ENCODE measurements at places on chromosomes 3 and 15.

DNA sequence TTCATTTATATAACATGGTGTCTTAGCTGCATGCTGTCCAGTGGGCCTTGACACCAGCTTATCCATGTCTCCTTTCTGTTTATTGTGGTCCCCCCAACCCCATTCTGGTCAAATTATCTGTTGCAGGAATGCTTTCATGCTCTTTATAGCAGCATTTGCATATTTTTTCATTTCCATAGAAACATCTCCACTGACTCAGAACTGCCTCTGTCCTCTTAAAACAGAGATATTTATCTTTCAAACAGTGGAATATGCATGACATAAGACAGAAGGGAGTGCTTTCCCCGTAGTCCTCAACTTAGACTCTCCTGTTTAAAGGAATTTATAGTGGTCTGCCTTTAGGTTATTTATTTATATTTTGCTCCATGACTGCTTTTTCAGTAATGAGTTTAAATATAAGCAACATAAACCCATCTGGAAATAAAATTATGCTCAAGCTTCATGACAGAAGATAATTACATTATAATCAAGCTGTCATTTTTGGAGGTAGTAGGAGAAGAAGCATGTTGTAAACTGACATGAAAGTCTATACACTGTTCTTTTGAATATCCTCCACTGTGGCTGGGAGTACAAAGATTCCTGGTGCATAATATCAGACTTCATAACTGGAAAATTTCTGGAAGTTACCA lies 179.5 kb upstream of the CD96 start:
- DNase-seq = no peak

DNA sequence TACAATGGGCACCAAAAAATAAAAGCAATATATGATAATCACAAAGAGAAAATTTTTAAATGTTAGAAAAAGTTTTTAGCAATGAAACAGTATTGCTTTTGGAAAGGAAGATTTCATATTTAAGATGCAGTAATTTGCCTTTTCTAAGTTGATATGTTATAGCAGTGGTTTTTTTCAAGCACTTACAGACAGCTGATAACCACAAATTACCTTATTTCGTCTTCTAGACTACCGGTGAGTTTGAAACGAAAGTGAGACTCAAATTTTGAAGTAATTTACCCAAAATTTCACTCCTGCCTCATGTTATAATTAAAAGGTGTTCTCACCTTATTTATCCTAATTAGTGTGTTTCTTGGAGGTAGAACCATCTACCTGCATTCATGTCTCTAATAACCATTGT lies 207.8 kb downstream of the MCTP2 start:
- no peak for DNase-seq

- no peak for DNase-seq
Measured at GRCh38 chr3:16927485-16927884, 42.7 kb downstream of the PLCL2 start.

DNA sequence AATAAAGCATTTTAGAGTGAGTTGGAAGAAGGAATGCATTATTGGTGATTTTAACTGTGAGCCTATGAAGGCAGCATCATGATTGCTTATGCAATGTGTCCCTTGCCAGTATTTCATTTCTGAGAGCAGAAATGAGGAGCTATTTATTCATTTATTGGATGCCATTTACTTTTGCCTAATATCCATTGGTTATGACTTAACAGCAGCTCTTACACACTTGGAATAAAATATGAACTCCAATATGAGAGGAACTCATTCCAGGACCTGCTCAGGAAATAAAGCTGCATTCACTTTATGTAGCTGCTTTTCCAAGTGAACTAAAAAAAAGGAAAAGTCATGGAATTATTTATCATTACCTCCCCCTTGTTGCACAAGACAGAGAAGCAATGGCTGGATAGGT lies 280.1 kb downstream of the LRTM1 start:
- no peak for DNase-seq

- no peak for DNase-seq
Measured at GRCh38 chr15:60376677-60377095, 21.1 kb downstream of the ANXA2 start.

DNA sequence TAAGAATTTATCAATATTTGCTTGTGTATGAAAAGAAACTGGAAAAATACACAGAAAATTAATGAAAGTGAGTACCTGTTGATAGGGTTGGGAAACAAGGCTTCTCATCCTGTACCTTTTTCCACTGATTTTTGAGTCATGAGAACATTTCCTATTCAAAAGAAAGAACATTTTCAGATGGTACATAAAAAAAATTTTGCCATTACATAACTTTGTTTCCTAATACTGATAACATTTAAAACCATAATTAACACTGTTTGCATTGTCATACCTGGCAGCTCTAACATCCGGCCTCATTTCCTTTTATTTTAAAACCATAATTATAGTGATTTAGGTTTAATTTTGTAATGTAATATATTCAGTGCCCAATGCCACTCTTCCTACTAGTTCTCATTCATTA lies 11.7 kb downstream of the NKTR start:
- no peak for DNase-seq

- no peak for DNase-seq
Measured at GRCh38 chr3:158802409-158803268, 785 bp downstream of the MFSD1 start.

DNA sequence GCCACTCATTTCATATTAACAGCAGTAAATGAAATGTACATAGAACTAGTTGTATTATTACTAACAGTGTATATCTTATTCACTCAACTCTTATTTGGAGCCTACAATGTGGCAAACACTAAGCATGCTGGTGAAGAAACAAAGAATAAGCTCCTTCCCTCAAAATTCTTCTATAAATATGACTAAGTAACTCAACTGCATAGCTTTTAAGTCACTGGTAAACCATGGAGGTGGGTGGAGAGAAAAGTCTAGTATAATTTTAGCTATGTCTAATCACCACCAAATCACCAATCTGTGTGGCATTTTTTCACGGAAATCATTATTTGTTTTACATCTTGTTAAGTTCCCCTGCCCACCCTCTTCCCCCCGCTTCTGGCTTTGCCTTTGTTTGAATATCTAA lies 17.5 kb downstream of the COPS2 start:
- no peak for DNase-seq

- no peak for DNase-seq
Measured at GRCh38 chr3:4396006-4396405, 71.1 kb downstream of the SUMF1 start.

DNA sequence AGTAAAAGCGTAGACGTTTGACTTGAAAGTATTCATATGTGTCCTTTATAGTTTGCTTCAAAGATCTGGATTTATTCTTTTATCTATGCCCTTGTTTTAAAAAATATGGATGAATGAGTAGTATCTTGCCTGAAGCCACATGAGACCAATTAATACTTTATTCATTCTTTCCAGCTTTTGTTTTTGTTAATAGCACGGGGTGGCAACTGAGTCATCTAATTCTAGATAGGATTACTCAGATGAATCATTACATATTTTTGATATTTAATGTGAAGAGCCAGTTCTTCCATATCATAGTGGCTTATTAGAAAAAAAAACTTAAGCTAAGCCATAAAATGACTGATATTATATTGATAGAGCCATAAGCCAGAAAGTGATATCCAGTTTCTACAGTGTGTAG lies 121.9 kb downstream of the BBX start:
- no peak for DNase-seq

GRCh38 chr3:78880603-78881461 lies 887.0 kb downstream of the ROBO1 start:
- no peak for DNase-seq

DNA sequence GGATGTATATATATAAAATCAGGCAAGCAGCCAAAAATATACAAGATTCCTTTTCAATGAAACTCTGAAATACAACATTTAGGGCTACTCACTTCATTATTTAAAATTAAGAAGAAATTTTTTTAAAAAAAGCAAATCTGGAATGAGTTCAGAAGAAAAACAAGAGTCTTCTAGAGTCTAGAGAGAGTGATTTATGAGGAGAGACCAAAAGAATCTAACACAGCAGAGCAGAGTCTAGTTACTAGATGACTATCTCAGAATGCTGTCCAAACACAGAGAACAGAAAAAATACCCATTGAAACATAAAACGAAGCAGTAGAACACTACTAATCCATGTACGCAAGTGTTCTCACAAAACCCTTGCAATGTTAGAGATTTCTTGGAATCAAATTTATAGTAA lies 275.2 kb upstream of the CBLB start:
- DNase-seq = no peak

DNA sequence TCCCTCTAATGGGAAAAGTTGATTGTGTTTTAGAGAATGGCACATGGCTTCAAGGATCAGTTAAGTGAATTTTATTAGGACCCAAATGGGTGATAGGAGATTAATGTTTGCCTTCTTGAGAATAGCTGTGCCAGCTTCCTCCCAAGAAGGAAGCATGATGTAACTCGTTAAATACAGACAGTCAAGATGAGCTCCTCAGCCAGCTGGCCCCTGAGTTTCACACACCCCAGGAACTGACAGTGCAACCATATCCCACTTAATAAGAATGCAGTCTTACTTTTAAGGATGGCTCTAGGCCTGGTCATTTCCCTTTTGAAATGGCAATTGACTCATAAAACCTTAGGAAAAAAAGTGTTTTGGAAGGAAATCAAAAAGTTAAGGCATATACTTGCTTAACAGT lies 472.8 kb upstream of the KCNMB2 start:
- DNase-seq = no peak

DNA sequence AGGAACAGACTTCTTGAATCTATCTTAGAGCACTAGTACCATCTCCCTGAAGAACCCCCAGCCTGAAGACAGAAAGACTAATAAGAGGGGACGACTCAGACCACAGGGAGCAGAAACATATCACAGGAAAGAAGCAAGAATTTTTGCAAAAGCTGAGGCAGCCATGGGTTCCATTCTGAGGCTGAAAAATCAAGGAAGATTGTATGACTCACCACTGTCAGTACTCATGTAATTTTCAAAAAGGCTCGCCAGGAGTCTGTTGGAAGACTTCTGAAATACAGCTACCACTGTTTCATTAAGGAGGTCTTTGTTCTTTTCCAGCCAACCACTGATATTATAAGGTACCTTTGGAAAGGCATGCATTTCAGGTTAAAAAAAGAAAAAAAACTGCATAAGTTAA lies 47.5 kb downstream of the MYH15 start:
- DNase-seq = no peak

- no peak for DNase-seq
Measured at GRCh38 chr3:188529228-188529627, 375.3 kb downstream of the LPP start.

- no peak for DNase-seq
Measured at GRCh38 chr3:139199421-139200010, 144.3 kb upstream of the MRPS22 start.

GRCh38 chr3:29759411-29760225 lies 478.7 kb downstream of the RBMS3 start:
- DNase-seq = no peak

DNA sequence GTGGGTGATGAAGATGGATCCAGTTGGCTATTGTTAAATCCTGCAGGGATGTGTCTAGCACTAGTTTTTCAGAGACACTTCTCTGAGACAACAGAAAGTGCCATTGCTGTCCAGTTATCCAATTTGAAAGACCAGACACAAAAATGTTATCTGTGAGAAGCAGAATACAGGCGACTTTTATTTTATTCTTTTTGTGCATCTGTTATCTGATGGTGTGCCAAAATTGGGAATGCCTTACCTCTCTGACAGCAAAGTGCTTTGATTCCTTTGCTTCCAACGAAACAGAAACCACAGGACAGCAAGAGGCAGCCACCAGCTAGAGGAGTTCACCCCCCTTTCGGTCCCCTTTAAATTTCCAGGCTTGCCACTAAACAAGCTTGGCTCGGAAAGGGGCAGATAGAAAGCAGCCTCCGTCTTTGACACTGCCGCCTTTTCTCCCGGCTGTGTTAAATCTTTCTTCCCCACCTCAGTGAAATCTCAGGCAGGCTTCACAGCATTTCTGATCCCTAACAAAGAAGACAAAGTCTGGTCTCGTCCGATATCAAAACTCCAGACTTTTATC lies 17.7 kb upstream of the PRR20G start:
- no peak for DNase-seq

GRCh38 chr15:74873756-74874424 lies 725 bp upstream of the SCAMP2 start:
- no peak for DNase-seq

GRCh38 chr3:104360038-104360437 lies 1006.7 kb upstream of the ALCAM start:
- no peak for DNase-seq

GRCh38 chr3:159458982-159459381 lies 529.7 kb upstream of the IL12A start:
- no peak for DNase-seq

GRCh38 chr3:39019299-39019698 lies 32.4 kb downstream of the SCN11A start:
- no peak for DNase-seq

DNA sequence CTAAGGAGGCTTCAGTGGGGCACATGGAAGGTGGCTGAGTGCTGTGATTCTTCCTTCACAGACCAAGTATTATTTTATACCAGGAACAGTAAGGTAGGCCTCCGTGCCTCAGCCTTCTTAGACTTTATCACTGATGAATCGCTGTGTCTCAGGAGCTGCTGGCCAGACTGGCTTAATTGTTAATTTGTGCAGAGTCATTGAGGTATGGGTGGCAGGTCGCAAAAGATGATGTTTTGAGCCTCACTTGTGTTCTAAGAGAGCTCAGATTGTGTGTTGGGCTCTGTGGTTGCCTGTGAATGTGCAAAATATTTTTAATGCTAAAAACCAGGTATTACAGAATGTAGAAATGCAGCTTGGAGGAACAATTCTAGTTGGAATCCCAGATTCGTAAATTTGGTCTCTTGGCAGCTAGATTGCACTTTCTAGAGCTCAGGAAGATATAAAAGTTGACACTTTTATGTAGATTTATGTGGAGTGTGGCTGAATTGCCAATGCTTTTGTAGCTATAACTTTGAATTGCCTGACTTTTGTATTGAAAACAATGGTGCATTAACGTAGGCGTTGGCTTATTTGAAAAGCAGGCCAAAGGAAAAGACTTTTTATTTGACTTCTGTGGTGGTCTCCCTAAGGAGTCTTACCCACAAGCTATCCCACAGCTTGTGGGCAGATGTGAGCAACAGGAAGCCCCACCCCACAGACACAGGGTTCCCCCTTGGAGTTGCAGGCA lies 53.4 kb downstream of the LARS2 start:
- no peak for DNase-seq

GRCh38 chr3:72593881-72594397 lies 254.3 kb downstream of the SHQ1 start:
- DNase-seq = no peak

- DNase-seq = no peak
Measured at GRCh38 chr3:128083980-128084674, 31.9 kb downstream of the SEC61A1 start.

DNA sequence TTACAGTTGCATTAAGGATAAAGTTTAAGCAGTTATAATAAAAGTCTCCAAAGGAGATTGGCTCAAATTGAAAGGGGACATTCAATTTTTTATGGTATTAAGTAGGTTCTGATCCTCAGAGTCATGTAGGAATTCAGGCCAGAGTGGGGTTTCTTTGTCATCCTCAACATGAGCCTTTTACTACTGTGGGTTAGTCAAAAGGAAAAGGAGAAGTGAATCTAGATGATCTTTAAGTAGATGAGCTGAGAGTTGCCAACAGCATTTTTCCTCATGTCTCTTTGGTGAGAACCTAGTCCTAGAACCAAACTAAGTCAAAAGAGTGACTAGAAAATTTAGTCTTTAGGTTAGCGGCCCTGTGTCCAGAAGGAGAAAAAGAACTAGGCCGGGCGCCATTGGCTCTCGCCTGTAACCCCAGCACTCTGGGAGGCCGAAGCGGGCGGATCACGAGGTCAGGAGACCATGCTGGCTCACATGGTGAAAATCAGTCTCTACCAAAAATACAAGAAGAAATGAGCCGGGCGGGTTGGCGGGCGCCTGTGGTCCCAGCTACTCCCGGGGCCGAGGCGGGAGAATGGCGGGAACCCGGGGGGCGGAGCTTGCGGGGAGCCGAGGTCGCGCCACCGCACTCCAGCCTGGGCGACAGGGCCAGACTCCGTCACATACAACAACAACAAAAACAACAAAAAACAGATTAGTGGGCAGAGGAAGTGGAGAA lies 4.2 kb upstream of the CHL1 start:
- no peak for DNase-seq

Data from stimulated activated CD4-positive, alpha-beta T cell treated with anti-CD3 and anti-CD28 coated beads, TNF-alpha, amount 100 ng/mL, for 1 hour (primary cell).